ENCODE measurements at places on chromosomes 5 and 9. TPM values are rescaled to one million over a fixed set of nuclear protein-coding genes. Genes with fewer than 3 reads are reported as not detected.

The FAF2 gene
- total RNA-seq: 23.3 TPM

DNA sequence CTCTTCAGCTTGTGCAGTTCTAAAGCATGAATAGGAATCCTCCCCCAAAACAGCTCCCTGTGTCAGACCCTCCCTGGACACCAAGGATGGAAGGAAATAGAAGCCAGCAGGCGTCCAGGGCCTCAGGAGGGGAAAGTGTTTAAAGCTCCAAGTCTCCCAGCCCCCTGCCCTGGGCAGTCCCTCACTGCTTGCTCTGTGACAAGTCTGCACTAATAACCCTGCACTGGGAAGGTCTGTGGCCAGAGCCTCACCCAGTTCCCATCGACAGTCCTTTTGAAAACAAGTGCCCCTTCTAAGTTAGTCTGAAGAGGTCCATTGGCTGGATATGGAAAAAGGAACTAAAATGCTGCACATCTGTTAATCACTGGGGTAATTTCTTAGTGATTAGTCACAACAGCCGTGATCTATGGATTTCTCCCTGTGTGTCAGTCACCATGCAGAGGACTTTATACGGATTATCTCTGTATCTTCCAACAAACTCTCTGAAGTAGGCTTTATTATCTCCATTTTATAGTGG lies 195.3 kb downstream of the FBXL7 start:
- no peak for DNase-seq

The DDX4 gene
- not detected for total RNA-seq

GRCh38 chr5:56819060-56819881 lies 3.9 kb downstream of the MAP3K1 start:
- DNase-seq: no peak

The IL5 gene
- total RNA-seq: not detected

GRCh38 chr9:26983340-26983739 lies 22.1 kb downstream of the LRRC19 start:
- DNase-seq: no peak

- DNase-seq: no peak
Measured at GRCh38 chr9:4106081-4106759, 193.6 kb downstream of the GLIS3 start.

GRCh38 chr5:137022725-137023124 lies 476.4 kb downstream of the SPOCK1 start:
- no peak for DNase-seq

The CCL27 gene
- not detected for total RNA-seq

GRCh38 chr5:146756546-146756945 lies 122.0 kb downstream of the PPP2R2B start:
- no peak for DNase-seq

- no peak for DNase-seq
Measured at GRCh38 chr5:132714456-132715307, 22.7 kb downstream of the KIF3A start.

GRCh38 chr5:51468196-51468595 lies 84.9 kb downstream of the ISL1 start:
- DNase-seq: no peak

DNA sequence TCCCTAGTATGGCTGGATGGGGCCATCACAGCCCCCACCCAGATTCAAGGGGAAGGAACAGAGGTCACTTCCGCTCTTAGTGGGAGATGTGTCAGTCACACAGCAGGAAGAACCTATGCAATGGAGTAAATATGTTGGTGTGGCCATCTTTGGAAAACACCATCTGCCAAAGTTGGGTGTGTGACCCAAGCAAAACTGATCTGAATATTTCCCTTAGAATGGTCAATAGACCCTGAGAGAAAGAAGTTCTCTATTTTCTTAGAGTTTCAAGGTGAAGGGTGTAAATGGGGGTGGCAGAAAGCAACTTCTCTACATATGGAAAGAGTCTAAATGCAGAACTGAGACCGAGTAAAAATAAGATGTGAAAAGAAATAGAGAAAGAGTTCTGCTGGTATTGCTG lies 212.7 kb downstream of the ESM1 start:
- DNase-seq: no peak

- no peak for DNase-seq
Measured at GRCh38 chr9:94018628-94019027, 63.5 kb upstream of the BARX1 start.

GRCh38 chr9:18138656-18139055 lies 335.3 kb upstream of the ADAMTSL1 start:
- DNase-seq: no peak

DNA sequence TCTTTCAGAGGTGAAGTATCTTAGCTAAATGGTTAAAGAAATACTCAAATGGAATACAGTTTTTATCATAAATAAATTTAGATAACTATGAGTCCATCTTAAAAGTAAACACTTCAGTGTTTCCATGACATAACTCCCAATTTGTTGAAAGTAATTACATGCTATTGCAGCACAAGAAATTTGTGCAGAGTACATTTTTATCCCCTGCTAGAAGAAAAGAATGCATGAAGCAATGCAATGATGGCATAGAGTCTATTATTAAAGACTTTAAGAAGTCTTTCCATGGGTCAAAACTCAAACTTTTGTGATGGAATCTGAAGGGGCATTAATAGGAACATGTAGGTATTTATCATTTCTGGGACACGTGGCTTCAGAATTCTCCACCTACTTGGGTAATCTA lies 106.6 kb upstream of the DPYSL3 start:
- no peak for DNase-seq

DNA sequence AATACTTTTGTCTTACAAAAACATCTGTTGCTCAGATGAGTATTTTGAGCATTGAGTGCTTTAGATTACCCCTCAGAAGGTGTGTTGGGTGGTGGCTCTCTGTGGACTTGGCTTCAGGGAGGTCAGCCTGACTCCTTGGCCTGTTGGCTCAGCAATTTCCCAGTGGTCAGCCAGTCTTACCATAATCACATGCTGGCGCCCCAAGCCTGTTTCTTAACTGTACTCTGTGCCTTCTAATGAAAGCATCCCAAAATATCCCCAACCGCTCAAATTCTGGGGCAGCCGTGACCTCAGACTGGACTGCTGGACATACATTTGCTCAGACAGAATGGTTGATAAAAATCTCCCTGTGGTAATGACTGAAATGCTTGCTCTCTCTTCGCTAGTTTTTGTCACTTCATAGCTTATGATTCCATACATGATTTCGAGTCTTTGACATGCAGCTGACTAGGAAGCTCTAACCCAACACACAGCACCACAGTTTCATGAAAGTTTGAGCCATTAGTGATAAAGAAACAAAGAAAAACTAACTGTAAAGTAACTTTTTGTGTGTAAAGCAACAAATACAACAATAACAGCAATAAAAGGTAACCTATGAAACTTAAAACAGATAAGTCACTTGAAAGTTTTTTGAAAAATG lies 562.2 kb upstream of the MEF2C start:
- no peak for DNase-seq

The NSA2 gene
- 42.1 TPM for total RNA-seq

The HEMGN gene
- total RNA-seq: 0.10 TPM

GRCh38 chr5:100904259-100904861 lies 1.3 kb upstream of the ST8SIA4 start:
- peak; percentile 22 for DNase-seq

The SLC23A1 gene
- not detected for total RNA-seq

The SPATA31C1 gene
- total RNA-seq: not detected

DNA sequence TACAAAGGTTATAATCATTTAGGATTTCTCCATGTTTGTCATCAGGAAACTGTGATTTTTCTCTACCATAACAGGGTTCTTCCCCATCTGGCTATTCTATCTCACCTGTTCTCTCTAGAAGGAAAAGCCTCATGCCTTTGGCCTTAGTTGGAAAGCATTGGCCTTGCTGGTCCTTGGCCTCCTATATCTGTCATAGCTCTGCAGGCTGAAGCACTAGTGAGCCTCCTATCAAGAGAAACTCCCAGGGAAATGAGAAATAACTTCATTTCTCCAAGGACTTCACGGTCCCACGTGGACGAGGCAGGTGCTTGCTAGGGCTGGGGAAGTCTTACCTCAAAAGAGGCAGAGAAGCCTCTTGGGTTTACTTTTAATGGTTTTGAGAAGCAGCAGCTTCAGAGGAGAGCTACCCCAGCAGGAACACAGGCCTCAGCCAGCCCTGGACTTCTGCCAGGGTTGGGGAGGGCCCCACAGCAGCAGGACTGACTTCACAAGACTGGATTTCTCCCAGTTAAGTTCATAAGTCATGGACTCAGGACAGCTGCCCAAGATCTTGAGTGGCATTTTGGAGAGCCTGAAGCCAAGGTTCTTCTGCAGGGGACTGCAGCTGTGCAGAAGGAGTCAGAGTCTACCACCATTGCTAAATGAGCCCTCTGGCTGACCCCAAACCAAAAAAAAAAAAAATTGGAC lies 15.8 kb upstream of the PSAT1 start:
- peak; percentile 77 for DNase-seq

- DNase-seq: peak; percentile 76
Measured at GRCh38 chr5:180330810-180331646, 22.1 kb downstream of the GFPT2 start.

DNA sequence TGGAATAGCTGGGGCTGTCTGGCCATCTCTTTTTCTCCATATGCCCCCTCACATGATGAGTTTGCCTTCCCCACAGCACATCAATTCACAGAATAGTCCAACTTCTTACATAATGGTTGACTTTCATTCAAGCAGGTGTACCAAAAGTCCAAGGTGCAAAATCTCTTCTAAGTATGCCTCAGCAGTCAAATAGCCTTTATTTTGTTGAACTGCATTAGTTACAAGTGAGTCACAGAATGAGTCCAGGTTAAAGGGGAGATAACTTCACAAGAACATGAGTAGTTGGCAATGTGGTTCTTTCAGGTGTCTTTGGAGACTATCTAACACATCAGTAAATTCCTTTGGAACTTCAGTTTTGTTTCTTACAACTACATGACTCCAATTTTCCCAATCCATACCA lies 672.5 kb downstream of the PRELID2 start:
- no peak for DNase-seq

The GLT6D1 gene
- not detected for total RNA-seq

GRCh38 chr5:77926337-77926736 lies 150.2 kb upstream of the TBCA start:
- no peak for DNase-seq

DNA sequence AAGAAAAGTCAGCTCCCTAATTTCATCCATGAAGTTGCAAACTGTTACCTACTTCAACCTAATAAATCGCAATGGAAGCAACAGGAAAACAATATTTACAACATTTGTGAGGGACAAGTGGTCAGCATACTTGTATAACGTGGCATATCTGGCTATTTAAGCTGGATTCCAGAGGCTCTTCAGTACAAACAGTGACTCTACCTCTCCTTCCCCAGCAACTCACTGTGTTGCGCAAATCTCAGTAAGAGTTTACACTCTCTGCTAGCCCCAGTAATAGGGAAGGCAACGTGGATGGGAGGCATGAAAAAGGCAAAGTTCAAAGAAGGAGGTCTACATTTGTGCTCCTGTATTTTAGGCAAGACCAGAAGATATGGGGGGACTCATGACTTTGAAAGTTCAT lies 18.9 kb upstream of the SEMA5A start:
- no peak for DNase-seq

The GABRB2 gene
- 1.4 TPM for total RNA-seq

- DNase-seq: no peak
Measured at GRCh38 chr9:77980622-77981021, 51.0 kb downstream of the GNAQ start.

- no peak for DNase-seq
Measured at GRCh38 chr9:120710110-120710981, 3.9 kb downstream of the MEGF9 start.

The IL3 gene
- total RNA-seq: not detected

The KCNV2 gene
- not detected for total RNA-seq

DNA sequence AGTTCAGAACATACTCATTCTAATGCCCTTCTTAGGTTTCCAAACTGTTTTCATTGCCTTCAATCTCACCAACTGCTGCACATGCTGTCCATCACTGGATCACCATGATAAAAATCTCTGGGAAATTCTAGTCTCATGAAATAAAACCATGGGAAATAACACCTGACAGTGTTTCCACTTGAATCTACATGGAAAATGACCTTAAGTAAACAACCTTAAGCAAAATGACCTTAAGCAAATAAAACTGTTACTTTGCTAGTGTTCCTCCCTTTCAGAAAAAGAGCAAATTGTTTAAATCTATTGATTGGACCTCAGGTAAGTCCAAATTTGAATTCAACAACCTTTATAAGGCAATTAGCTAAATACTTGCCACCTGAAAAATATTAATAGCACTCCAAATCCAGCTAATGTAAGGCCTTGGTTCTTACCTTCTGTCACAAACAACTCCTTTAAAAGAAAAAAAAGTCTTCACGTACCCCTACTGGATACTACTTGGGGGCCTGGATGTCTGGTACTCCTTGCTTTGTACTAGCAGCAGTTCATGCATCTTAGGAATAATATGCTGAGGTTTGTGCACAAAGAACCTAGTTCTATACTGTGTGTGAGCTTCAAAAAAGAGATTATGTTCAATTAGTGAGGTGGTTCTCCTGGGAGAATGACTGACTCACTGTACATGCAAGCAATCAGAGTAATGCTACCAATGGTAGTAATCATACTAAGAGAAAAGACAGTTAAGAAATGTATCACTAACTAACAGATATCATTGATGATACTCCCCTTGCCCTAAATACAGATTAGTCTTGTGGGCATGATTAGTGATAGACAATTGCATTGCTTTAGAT lies 630.4 kb downstream of the PSAT1 start:
- DNase-seq: no peak

The SPEF2 gene
- 2.8 TPM for total RNA-seq

- no peak for DNase-seq
Measured at GRCh38 chr9:126211441-126212074, 115.1 kb upstream of the MVB12B start.
